Hematopoietic multipotent progenitor cell treated with erythropoietin and hydrocortisone succinate and interleukin-3 and kit ligand, for 8 days (in vitro differentiated cells): ENCODE measurements at places on chromosomes 6 and 20.

- no peak for DNase-seq
Observed at GRCh38 chr20:24470746-24471582, 1.5 kb downstream of the SYNDIG1 start.

DNA sequence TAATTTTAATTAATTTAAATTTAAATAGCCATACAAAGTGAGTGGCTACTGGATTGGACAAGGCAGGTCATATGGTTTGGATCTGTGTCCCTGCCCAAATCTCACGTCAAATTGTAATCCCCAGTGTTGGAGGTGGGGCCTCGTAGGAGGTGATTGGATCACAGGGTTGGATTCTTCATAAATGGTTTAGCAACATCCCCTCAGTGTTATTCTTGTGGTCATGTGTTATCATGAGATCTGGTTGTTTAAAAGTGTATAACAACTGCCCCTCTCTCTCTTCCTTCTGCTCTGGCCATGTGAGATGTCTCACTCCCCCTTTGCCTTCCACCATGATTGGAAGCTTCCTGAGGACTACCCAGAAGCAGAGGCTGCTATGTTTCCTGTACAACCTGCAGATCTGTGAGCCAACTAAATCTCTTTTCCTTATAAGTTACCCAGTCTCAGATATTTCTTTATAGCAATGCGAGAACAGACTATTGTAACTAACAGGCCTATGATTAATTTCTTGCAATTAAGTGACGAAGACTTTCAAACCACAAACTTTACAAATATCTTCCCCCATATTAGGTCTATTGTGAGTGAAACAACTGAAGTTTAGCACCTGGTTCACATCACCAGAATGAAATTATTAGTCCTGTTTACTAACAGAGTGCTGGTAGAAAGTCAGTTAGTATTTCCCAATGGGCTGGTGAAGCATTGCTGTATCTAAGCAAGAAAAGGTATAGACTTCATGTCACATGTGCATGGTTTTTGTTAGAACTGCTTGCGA, 60.0 kb upstream of the TNFAIP3 start:
- no peak for DNase-seq

DNA sequence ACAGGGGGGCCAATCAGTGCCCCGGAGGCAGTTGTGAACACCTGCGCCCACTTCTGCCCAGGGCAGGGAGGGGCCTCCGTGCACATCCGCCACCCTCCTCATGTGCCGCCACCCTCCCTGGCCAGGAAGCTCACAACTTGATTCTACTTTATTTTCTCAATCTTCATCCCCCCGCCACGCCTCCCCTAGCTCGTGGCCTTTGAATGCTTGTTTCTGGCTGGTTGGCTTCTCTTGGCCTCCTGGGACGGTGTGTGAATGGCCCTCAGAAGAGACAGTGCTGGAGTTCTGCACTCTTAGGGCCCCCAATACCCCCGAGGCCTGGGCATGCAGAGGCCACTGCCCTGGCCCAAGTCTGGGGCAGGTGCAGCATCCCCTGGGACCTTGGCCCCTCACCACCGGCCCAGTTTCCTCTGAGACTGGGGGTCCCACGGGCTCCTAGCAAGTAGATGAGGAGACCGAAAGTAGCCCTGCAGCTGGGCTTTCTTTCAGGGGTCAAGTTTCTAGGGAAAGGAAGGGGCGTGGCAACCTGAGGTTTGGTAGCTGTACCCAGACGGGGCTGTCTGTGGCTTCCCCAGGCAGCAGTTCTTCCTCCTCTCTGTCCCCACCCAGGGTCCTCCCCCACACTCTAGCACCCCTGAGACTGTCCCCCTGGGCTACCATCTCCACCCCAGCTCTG, 1.3 kb downstream of the RGS19 start:
- no peak for DNase-seq

GRCh38 chr6:25504661-25505060, 147.4 kb upstream of the SCGN start:
- DNase-seq: no peak

GRCh38 chr6:6474170-6474920, 114.2 kb upstream of the LY86 start:
- no peak for DNase-seq
